A549 treated with CpdA at 1 μM for 4 hours (cell line): ENCODE measurements at places on chromosomes 4 and X. TPM values are rescaled to one million over a fixed set of nuclear protein-coding genes. Genes with fewer than 3 reads are reported as not detected.

The TLR6 gene
- 4.0 to 5.2 TPM (median 4.8 TPM) in 5 replicates for total RNA-seq

The GAGE12E gene
- not detected in 5 replicates for total RNA-seq

The AMTN gene
- total RNA-seq = 0.09 TPM in 1 of 5 replicates, not detected in the others

The PPP4R3C gene
- total RNA-seq = not detected in 5 replicates

The UGT2B10 gene
- 0.07 to 0.09 TPM in 2 of 5 replicates, not detected in the others for total RNA-seq

The HAND2 gene
- total RNA-seq = 0.14 to 0.66 TPM (median 0.36 TPM) in 5 replicates

The NMU gene
- total RNA-seq = 0.46 to 0.98 TPM (median 0.73 TPM) in 5 replicates

The NSG1 gene
- total RNA-seq = 0.60 to 0.98 TPM (median 0.90 TPM) in 5 replicates
